ENCODE measurements at places on chromosomes 12 and 14.
A peak's percentile ranks its signal among the peaks of the same experiment; 100 is the strongest.

DNA sequence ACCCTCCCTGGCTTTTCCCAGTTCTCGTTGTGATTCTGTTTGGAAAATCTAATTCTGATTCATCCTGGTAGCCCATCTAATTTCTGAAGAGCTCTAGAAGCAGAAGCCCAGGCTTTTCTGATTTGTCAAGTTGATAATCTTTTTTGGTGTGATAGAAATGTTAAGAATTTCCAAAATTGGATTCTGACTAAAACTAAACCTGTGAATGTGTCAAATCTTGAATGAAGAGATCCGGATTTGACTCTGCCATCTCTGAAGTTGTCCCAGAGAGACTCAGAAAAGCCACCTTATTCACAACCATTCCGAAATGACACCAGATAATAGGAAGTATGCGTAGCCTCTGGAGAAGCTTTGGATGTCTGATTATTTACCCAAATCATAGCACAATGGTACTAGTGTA is 12.8 kb upstream of the CISTR start:
- no peak for DNase-seq

DNA sequence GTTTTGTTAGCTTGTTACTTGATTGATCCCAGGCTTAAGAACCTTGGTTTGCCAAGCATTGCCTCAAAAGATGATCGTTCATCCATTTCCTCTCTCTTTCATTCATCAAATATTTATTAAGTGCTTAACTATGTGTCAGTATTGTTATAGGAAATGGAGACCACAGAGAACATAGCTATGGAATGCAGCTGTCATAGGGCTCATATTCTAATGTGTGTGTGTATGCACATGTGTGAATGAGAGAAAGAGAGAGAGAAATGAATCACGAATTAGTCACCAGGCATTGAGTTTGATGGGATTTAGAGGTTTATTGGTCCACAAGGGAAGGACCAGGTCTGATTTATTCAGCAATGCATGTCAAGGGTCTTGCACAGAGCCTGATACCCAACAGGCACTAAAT is 71.0 kb upstream of the FBXO21 start:
- DNase-seq = no peak

DNA sequence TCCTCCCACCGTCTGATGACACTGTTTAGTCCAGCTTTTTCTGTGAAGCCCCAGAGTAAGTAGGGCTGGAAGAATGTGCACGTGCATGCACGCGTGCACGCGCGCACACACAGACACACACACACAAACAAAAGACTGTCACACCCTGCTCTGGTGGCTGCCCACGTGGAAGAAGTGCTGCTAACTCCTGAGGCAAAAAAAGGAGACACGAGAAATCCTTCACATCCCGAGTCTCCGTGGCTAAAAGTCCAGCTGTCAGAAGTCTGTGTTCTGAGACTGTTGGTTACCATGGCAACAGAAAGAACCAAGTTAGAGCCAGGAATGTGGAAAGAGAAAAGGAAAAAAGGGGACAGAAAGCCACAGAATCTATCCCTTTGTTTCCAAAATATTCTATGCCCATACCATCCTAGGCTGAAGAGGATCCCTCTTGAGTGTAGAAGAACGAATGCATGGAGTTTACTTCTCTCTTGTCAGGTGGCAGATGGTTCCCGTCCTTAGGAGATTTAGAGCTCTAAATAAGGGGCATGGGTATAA is 1.6 kb upstream of the C12orf71 start:
- peak; percentile 26 for DNase-seq

DNA sequence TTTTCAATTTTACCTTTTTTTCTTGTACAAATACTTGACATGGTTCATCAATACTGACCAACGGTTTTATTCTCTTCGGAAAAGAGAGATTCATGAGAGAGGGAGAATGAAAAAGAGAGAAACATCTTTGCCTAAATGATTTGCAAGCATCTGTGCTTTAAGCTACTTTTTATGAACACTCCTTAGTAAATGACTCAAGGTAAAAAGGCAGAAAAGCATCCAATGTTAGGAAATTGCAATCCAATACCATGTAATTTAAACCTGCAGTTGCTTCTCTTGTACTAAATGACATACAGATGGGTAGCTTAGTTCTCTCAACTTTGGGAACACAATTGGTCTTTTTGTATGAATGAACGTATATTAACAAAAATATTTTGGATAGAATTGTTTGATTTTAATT is 46.1 kb downstream of the MSRB3 start:
- DNase-seq = no peak

DNA sequence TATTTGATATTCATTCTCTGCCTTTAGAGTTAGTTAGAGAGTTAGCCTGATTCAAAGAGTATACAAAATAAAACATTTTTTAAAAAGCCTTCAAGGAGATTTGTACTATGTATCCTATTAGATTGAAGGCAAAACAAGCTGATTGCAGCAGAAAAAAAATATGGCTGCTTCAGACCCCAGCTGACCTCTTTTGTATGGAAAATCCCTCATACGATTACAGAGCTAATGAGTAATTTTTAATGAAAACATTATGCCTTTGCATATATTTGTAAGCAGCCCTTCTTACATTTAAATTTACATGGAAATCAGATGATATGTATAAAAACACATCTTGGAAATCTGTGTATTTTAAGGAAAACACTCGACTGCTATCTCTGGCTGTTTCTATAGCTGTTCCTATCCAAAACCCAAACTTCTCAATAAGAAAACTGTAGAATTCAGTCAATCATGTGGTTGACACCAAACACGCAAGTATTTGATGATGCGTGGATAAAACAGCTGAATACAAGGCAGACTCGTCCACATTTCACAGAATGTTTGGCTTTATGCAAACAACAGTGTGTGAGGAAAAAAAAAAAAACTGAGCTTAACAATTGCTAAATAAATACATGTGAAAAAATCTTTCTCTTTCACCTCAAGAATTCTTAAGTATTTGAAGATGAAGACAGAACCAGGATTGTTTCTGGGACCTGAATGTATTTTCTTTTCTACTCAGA is 275.3 kb downstream of the EGLN3 start:
- DNase-seq = no peak

- no peak for DNase-seq
Measured at GRCh38 chr12:95804291-95804690, 13.7 kb upstream of the NTN4 start.

DNA sequence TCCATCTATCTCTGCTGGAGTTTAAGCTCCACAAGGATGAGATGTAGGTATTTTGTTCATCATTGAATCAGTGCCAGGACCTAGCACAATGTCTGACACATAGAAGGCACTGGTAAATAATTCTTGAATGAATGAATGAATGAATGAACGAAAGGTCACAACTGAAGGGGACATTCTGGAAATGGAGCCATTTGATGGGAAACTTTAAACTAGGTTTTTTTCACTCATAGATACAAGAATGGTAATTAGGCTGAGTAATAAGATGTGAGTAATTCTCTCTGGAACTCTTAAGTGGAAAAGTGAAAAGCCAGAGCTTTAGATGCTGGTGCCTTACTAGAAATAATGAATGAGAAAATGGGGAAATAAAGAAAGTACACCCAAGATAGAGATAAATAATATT is 44.3 kb downstream of the SCN8A start:
- DNase-seq = no peak

GRCh38 chr12:118964988-118965387 is 16.4 kb upstream of the SRRM4 start:
- no peak for DNase-seq

- DNase-seq = no peak
Measured at GRCh38 chr14:78451319-78451695, 281.1 kb downstream of the NRXN3 start.

DNA sequence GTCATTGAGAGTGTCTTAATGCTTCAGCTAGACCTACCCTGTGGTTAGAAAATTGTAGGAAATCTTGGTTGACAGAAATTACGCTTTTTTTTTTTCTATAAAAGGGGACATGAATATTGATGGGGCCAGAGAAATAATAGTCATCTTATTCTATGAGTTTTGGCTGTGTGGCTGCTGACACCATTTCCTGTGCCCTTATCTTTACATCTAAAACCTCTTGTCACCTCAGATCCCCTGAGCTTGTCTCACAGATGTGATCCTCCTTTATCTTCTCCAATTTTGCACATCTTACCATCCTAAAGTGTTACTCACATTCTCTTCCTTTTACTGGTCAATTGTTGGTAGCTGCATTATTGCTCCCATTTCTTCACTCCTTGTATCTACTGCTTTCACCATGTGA is 36.1 kb downstream of the ASCL1 start:
- DNase-seq = no peak

DNA sequence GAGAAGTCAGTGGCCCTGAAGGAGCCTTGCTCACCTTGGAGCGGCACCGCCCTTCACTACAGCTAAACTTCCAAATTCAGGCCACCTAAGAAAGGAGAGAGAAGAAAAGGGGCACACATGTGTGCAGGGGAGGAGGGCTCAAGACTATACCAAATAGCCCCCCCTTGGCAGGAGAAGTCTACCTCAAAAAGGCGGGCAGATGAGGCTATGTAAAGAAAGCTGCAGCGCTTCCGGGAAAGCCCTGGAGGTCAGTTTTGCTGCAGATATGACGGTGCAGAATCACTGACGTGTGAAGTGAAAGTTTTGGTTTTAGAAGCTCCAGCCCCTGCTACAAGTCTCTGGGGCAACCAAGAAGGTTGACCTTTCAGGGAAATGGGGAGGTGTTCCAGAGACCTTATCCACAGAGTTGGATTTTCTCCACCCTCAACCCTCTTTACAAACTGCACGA is 48.2 kb upstream of the PNMA1 start:
- no peak for DNase-seq

GRCh38 chr14:98146416-98146815 is 1125.6 kb downstream of the BCL11B start:
- no peak for DNase-seq
